Adrenal gland (tissue), 19 donors: ENCODE measurements at places on chromosomes 6 and 20. TPM values are rescaled to one million over a fixed set of nuclear protein-coding genes. Genes with fewer than 3 reads are reported as not detected.

The CCDC170 gene
- 11.8 TPM for total RNA-seq

The NHLRC1 gene
- total RNA-seq: 4.3 TPM

DNA sequence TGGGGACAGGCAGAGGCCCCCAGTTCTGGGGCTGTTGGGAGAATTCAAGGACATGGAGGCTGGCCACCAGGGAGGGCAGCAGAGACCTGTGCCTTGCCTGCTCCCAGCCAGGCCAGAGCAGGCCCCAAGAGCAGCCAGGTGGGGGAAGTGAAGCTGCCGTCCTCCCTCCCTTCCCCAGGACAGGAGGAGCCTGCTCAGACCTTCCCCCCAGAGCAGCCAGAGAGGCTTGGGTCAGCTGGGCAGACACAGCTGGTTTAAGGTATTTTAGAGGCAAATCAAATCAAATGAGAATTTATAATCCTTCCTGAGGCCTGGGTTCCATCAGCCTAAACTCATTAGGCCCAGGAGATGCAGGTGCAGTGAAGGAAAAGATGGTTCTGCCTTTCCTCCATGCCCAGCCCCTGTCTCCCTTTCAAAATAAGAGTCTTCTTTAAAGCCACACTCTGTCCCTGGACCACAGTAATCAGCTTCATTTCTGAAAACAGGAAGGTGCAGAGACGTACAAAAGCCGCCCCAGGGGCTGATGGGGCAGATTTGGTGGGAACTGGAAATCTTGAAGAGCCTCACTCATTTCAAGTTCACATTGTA, 21.7 kb downstream of the BMP7 start:
- H3K27me3 ChIP-seq: no peaks in the 10 kb centered on the region
- no peak overlapping the region for H3K4me3 ChIP-seq
- no peaks in the 10 kb centered on the region for H3K4me1 ChIP-seq
- H3K27ac ChIP-seq: no peak overlapping the region
- DNase-seq: no peak
- H3K36me3 ChIP-seq: no peaks in the 10 kb centered on the region

GRCh38 chr6:15987569-15987968, 141.3 kb upstream of the MYLIP start:
- no peaks in the 10 kb centered on the region for H3K4me1 ChIP-seq
- no peaks in the 10 kb centered on the region for H3K36me3 ChIP-seq
- H3K27me3 ChIP-seq: no peaks in the 10 kb centered on the region
- DNase-seq: no peak

- no peaks in the 10 kb centered on the region for H3K27me3 ChIP-seq
- H3K36me3 ChIP-seq: no peaks in the 10 kb centered on the region
- no peak overlapping the region for H3K27ac ChIP-seq
Observed at GRCh38 chr6:17224056-17224455, 57.1 kb upstream of the RBM24 start.

- DNase-seq: no peak
- no peak overlapping the region for H3K4me3 ChIP-seq
- no peaks in the 10 kb centered on the region for H3K4me1 ChIP-seq
Observed at GRCh38 chr6:9620263-9620662, 794.6 kb downstream of the TFAP2A start.
